ENCODE measurements at places on chromosomes 4 and X.

GRCh38 chr4:140819610-140820009 lies 63.4 kb upstream of the TBC1D9 start:
- DNase-seq, result no peak

GRCh38 chrX:120200851-120201250 lies 42.4 kb downstream of the RHOXF2 start:
- DNase-seq, result no peak

GRCh38 chr4:186192066-186192612 lies 772 bp downstream of the CYP4V2 start:
- DNase-seq, result peak; percentile 23

DNA sequence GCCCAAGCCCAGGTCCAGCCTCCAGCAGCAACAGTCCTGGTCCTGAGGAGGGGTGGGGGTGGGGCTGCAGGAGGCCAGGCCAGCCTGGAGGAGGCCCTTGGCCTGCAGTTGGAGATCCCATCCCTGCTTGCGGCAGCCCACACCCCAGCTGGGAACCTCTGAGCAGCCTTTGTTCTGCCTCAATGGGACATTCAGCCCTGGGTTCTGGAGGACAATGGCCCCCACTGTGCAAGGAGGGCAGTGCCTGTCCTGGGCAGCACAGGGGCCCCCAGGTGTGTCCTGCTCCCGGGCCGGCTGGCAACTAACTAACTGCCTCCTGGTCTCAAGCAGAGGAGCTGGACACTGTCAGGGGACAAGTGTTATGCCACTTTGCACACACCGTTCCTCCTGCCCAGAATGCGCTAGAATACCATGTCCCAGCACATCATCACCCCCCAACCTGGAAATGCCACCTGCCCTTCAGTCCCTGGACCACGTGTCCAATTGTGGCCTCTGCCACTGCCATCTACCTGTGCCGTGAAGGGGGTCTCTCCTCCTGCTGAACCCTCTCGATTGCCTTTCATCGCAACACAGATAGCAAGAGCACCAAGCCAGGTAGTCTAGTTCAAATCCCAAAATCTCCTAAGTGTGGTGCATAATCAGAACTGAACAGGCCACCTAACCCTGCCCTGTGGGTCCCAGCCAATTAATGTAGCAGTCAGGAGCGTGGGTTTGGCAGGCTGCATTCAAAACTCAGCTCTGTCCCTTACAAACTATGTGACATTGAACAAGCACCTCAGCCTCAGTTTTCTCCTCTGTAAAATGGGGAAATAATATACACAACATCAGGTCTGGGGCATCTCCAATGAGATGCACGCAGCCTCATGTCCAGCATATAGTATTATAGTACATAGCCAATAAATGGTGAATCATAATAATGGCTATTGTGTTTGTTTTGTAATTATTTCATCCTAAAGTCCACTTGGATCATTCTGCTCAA lies 8.8 kb downstream of the PPP2R2C start:
- peak; percentile 78 for DNase-seq

GRCh38 chr4:142345924-142346323 lies 500.2 kb downstream of the INPP4B start:
- no peak for DNase-seq

All from C1 segment of cervical spinal cord (tissue), 14 donors.